Stimulated activated CD4-positive, alpha-beta T cell treated with anti-CD3 and anti-CD28 coated beads, Interleukin-4, amount 100 ng/mL, for 48 hours (primary cell): ENCODE measurements at places on chromosomes 7 and 10.

DNA sequence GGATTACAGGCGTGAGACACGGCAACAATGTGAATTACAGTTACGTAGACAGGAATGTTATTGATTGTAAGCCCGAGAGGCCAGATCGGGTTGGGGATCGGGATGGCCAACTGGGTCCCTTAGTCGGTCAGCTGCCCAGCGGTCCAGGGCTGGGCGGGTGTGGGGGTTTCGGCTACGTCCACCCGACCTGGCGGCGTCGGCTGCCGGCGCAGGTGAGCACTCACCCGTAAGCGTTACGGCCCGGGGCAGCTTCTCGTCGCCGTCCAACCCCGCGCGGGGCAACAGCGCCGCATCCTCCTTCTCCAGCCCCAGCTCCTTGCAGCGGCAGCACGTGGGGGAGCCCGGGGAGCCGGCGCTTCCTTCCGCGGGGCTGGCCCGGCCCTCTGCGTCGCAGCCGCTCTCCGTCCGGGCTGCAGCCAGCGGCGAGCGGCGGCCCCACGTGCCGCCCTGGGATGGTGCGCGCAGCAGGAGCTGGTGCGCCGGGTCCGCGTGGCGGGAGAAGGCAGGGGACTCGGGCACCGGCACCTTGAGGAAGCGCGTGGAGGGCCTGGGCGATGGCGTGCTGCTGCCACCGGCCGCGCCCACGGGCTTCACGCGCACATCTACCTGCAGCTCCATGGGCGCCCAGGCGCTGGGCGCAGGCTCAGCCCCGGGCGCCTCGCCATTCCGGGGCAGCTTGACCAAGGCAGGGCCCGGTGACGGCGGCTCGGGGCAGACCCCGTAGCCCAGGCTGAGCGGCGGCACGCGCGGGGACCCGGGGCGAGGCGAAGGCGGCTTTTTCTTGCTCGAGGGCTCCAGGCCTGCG is 609 bp downstream of the KLRG2 start:
- peak; percentile 7 for DNase-seq

GRCh38 chr7:68433462-68434070 is 1164.7 kb upstream of the AUTS2 start:
- no peak for DNase-seq

- DNase-seq: peak; percentile 23
Measured at GRCh38 chr7:66859794-66860645, 61.0 kb upstream of the TMEM248 start.

DNA sequence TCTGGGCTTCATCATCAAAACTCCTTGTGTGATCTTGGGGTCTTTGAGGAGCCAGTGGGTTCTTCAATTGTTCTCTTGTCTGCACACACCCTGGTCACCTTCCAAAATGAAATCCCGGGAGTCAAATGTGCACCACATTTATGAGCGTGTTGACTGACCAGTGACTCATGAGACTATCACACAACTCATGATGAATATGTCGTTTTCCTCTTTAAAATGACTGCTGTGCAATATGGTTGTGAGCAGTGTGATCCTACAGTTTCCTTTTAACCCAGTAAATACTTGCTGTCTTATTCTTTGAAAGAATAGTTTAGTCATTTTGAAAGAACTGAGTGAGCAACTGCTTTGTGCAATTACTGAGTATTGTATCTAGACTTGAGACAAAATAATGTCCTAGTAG is 149.2 kb downstream of the DYNC1I1 start:
- no peak for DNase-seq

- DNase-seq: no peak
Measured at GRCh38 chr7:75572814-75573213, 80.7 kb downstream of the SPDYE5 start.

- DNase-seq: no peak
Measured at GRCh38 chr10:94353336-94353735, 9.4 kb downstream of the NOC3L start.

DNA sequence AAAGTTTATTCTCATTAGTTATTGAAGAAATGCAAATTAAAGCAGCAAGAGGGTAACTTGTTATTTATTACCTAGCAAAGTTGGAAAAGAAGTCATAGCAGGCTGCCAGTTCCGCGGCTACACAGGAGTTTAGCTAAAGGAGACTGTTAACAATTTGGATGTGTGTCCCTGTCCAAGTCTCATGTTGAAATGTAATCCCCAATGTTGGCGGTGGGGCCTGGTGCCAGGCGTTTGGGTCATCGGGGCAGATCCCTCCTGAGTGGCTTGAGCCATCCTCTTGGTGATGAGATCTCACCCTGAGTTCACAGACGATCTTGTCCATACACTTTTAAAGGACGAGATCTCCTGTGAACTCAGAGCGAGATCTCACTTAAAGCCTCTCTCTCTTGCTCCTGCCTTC is 608.3 kb downstream of the SH2D4B start:
- DNase-seq: no peak

- DNase-seq: no peak
Measured at GRCh38 chr10:99421233-99421739, 9.1 kb downstream of the GOT1 start.

- DNase-seq: no peak
Measured at GRCh38 chr7:139735912-139736595, 41.7 kb downstream of the HIPK2 start.

DNA sequence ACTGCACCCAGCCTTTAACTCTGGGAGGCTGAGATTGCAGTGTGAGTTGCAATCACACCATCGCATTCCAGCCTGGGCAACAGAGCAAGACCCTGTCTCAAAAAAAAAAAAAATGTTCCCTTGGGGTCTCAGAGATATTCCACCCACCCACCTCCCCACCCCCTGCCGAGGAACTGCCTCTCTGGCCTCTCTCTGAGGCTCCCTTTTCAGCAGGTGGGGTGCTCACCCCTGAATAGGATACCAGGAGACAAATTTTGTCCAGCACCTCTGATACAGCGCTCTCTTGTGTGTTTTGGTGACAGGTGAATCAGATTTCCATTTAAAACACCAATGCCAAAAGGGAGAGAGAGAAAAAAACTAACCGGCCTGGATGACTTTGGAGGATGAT is 92.6 kb upstream of the KIF5B start:
- no peak for DNase-seq

DNA sequence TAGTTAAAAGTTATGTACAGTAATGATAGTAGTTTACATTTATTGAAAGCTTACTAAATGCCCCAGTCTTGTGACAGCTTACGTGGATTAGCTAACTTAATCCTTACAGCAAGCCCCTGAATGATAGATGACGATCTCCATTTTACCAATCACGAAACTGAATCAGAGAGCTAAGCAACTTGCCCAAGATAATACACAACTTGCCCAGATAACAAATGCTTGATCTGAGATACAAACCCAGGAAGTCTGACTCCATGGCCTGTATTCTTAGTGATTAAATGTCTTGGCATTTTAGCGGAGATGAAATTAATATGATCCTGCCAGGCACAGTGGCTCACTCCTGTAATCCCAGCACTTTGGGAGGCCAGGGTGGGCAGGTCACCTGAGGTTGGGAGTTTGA is 46.9 kb upstream of the FMC1 start:
- DNase-seq: no peak

DNA sequence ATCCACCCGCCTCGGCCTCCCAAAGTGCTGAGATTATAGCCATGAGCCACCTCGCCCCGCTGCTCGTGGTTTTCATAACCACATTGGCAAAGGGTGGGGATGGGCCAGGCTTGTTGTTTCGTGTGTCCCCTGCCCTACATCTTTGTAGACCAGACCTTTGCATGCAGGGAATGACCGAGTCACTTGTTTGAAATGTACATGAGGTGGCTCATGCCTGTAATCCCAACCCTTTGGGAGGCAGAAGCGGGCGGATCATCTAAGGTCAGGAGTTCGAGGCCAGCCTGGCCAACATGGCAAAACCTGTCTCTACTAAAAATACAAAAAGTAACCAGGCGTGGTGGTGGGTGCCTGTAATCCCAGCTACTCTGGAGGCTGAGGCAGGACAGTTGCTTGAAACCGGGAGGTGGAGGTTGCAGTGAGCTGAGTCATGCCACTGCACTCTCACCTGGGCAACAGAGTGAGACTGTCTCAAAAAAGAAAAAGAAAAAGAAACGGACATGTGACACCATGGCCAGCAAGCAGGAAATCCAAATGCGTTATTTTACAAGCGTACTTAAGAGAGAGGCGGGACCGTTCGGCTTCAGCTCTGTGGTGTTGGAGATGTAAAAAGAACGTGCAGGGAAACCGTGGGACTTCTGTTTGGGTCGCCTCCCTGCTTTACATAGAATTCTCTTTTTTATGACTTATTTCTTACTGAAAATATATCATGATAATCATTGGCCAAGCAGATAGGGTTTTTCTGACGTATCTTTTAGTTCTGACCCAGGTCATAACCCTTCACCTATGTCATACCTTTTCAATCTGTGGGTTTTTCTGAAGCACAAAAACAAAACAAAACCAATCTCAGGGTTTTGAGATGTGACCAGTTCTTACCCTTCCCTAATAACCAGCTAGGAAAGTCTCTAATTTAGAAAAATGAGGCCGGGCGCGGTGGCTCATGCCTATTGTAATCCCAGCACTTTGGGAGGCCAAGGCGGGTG is 45.1 kb downstream of the WIPI2 start:
- DNase-seq: no peak

GRCh38 chr7:130363026-130363847 is 17.1 kb upstream of the CPA1 start:
- peak; percentile 50 for DNase-seq

DNA sequence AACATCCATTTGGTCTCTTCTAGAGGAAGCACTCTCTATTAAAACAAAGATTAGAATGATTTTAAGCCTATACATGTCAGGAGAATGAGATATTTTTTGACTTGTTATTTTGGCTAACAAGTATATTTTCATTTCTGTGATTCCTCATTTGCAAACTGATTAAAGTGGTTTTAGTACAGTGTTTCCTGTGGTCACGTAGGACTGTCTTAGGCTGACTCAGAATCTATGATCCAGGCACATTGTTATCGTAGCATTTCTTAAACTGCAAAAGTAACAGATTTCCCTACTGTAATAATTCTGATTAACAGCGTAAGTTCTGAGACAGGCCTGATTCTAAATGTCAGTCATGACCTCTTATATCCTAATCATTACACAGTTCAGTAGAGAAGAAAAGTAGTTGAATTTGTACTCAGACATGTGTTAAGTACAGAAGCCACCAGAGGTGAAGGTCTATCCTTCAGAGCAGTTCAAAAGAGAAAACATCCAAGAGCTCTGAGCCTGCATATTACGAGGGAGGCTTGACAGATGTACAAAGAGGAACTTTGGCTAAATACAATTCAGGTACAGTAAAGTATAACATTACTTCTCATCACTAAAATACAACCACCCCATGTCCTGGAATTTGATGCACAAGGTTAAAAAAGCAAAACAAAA is 124.1 kb upstream of the TEX47 start:
- no peak for DNase-seq

DNA sequence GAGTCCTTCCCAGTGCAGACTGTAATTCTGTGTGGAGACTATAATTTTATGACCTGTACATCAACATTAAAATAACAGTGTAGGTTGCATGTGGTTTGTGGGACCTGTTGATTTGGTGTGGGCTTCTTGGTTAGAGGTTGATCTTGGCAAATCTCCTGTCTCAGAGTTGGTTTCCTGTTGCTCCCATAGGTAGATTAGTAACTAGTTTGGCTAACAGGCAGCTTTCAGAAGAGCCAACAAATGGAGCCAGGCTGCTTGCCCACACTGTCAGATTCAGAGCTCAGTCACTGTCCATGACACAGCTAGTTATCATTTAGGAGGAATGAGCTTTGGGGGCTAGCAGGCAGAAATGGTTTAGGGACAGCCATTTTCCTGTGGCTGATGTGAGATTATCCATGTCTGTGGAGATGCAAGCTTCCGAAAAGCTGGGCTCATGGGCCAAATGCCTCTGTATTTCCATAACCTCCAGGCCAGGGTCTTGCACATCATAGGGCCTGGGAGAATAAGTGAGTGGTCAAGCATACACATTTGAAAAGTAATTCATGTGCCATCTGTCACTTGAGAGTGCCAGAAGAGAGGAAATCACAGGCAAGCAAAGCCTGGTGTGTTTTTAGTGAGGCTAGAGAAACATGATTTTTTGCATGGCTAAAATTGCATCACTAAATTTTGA is 33.4 kb downstream of the CCM2 start:
- DNase-seq: no peak

DNA sequence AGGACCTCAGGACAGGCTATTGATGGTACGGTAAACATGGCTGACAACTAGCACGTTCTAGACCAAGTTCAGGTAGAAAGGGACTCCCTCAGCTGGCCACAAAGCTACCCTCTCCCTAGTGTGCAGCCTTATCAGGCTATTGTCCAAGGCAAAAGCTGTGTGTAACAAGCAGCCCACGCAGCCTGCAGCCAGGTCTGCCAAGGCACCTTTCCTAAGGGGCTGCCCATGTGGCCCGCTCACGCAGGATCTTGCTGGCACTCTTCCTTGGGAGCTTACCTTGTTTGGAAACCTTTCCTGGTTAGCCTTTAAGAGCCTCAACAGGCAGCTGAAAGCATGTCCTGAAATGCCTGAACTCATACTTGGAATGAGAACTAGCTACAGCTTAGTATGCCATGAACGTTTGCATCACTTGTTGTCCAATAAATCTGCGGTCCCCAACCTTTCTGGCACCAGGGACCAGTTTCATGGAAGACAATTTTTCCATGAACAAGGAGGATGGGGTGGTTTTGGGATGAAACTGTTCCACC is 51.7 kb downstream of the SYPL1 start:
- no peak for DNase-seq

DNA sequence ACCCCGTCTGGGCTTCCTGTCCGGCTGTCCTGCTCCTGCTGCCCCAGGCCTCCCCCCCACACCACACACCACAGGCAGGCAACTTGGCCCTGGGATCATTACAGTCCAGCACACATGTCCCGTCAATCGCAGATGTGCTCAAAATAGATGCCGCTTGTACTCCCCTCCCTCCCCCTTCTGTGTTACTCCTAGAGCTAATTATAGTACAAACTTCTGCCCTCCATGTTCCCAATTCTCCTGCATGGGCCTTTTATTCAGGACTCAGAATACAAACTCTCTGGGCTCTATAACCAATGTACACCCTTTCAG is at the start of gene SYNPO2L:
Gene SYNPO2L (minus strand): TSS at position 40 of the 309 bp plus-strand sequence. CDS start 107 bp downstream, outside the sequence.
- DNase-seq: no peak

GRCh38 chr7:86152926-86153325 is 490.8 kb upstream of the GRM3 start:
- DNase-seq: no peak

GRCh38 chr10:77160679-77161078 is 476.9 kb downstream of the KCNMA1 start:
- no peak for DNase-seq

GRCh38 chr7:97043281-97043680 is 18.6 kb upstream of the DLX5 start:
- DNase-seq: no peak

- DNase-seq: no peak
Measured at GRCh38 chr10:58508316-58508715, 4.4 kb upstream of the BICC1 start.

- DNase-seq: no peak
Measured at GRCh38 chr10:83140811-83141210, 998.5 kb upstream of the GHITM start.

DNA sequence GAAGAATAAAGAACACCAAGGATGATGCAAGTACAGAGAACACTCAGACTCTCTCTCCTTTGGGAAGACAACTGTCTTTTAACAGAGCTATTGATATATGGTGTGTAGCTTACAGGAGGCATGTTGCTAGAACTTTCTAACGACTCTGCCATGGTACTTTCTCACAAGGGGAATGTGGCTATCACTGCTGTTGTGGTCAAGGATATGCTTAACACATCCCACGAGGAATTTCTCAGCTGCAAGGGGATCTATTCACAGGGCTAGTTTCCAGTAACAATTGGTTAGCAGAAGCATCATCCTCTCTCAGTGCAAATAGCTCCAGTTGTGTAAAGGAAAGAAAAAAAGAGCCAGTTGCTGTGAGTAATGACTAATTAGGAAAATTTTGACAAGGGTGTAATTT is 826.0 kb downstream of the SORCS1 start:
- no peak for DNase-seq

- no peak for DNase-seq
Measured at GRCh38 chr7:46494028-46494427, 573.0 kb upstream of the IGFBP3 start.
